SK-MEL-5 (cell line): ENCODE measurements at places on chromosomes 16 and 17.
A peak's percentile ranks its signal among the peaks of the same experiment; 100 is the strongest.

GRCh38 chr17:74059479-74060240 lies 143.8 kb upstream of the RPL38 start:
- DNase-seq: no peak

DNA sequence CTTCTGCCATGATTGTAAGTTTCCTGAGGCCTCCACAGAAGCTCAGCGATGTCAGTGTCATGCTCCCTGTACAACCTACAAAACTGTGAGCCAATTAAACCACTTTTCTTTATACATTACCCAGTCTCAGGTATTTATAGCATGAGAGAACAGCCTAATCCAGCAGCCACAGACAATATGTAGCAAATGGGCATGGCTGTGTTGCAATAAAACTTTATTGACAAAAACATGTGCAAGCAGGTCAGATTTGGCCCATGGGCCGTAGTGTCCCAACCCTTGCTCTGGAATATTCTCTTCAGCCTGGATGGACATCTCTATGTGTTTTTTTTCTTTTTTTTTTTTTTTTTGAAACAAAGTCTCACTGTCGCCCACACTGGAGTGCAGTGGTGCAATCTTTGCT lies 60.9 kb upstream of the EEF2KMT start:
- DNase-seq: no peak

DNA sequence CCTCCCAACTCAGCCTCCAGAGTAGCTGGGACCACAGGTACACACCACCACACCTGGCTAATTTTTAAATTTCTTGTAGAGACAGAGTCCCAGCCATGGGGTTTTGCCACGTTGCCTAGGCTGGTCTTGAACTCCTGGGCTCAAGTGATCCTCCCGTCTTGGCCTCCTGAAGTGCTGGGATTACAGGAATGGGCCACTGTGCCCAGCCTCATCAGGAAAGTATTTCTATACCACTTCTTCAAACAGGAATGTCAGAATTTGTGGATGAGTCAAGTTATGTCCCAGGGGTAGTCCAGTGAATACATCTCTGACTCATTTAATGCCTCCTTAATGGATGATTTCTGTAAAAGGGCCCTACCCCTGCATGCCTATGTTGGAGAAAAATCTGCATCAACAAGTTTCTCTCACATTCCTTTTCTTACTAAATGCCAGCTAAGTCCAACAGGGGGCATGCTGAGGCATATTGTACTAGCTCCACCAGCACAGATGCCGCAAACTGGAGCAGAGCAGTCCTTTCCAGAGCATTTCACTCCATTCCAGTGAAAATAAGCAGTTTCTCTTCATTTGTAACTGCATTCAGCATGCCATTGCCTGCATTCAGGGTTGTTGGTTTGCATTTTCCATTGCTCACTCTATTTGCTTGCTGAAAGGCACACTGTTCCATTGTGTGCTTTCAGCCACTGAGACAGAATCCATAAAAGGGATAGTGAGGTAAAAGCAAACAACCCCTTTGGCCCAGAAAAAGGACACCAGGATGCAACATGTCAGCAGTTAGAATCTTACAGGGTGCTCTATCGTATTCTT lies 5.3 kb upstream of the CAVIN1 start:
- peak; percentile 87 for DNase-seq

- DNase-seq: no peak
Observed at GRCh38 chr16:69260019-69260418, 51.1 kb upstream of the VPS4A start.

DNA sequence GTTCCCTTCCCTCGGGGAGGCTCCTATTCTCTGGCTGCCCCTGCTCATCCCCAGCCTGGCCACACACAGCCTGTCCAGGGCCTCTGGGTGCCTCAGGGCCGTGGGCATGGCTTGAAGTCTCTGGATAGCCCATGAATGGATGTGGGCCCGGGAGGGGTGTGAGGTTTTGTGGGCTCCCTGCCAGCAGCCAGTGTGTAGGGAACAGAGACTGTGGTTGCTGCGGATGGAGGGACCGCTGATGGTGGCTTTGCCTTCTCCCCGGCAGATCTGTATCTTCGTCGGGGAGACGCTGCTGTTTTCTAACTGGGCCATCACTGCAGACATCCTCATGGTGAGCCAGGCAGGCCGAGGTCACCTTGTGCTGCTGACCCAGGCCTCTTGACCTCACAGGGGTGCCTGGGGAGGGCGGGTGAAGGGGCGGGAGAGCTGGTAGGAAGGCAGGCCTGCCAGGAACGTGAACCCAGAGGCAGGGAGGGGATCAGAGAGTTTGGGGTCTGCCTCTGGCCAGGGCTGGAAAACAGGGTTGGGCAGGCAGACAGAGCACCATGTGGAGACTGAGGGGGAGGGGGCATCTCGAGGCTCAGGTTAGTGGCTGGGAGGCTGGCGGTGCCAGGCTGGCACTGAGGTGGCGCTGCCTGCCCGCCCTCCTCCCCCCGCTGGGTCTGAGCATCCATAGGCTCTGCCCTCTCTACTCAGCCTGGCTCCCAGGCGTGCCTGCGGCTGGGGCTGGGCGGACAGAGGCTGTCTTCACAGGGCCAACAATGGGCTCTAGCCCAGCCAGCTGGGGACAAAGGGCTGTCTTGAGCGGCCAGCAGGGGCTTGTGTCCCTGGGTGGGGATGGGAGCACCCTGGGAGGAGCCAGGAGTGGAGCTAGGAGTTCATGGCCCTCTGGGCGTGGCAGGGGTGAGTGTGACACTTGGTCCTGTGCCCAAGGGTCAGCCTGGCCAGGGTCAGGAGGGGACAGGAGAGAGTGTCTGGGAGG lies 21.4 kb downstream of the MYBBP1A start:
- DNase-seq: peak; percentile 32

GRCh38 chr16:85515319-85515745 lies 97.8 kb upstream of the GSE1 start:
- DNase-seq: no peak

GRCh38 chr16:35744726-35745125 lies 2285.3 kb downstream of the TP53TG3F start:
- DNase-seq: no peak

DNA sequence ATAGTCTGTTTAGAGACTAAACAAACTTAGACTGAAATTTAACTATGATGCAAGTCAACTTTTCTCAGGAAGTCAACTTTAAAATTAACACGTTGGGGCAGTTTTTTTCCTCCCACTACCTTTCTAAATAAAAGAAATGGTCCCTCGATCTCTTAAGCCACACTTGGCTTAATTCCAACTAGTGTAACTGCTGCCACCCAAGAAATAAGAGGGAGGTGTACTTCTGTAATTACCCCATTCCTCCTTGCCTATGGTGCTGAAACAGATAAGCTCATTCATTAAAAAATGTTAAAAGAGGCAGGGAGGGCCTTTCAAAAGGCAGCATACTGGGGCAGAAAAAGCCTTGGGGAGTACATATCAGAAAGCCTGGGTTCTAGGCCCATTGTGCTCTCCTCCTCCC lies 59.8 kb downstream of the NCOR1 start:
- no peak for DNase-seq

DNA sequence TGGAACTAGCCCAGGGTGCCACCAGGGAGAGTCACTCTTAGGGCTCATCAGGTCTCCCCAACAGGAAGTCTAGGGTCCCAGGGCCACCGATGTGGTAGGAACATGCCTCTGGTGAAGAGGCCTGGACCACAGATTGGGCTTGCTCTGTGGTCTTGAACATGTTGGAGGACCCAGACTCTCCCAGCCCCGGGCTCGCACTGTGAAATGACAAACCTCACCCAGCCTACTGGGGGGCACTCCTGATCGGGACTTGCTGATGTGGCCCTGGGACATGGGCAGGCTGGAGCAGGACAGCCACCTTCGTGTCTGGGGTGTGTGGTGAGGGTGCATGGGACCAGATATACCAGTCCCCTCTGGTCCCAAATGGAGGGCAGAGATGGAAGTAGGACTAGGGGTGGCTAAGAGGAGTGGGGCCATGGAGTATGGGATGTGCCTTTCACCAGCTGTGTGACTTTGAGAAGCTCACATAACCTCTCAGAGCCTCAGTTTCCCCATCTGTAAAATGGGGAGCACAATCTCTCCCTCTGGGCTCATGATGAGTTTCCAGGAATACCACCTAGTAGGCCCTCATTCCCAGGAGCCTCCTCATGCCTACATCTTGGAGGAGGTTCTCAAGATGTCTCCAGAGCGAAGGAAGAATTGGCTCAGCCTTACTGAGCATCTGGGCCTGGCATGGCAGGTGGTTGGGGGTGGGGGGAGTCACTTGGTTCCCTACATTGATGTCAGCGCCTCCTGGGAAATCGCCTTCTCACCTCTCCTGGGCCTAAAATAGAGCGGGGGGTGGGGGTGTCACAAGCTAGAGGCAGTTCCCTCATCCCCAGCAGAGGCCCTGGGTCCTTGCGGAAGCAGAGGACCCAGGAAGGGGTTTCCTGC lies 1.5 kb upstream of the ADAM11 start:
- DNase-seq: no peak

- peak; percentile 80 for DNase-seq
Observed at GRCh38 chr17:38702166-38702915, 2.7 kb upstream of the MLLT6 start.

GRCh38 chr16:24917236-24917635 lies 71.5 kb downstream of the SLC5A11 start:
- DNase-seq: no peak

- DNase-seq: peak; percentile 32
Observed at GRCh38 chr16:10754941-10755340, 11.3 kb downstream of the NUBP1 start.

DNA sequence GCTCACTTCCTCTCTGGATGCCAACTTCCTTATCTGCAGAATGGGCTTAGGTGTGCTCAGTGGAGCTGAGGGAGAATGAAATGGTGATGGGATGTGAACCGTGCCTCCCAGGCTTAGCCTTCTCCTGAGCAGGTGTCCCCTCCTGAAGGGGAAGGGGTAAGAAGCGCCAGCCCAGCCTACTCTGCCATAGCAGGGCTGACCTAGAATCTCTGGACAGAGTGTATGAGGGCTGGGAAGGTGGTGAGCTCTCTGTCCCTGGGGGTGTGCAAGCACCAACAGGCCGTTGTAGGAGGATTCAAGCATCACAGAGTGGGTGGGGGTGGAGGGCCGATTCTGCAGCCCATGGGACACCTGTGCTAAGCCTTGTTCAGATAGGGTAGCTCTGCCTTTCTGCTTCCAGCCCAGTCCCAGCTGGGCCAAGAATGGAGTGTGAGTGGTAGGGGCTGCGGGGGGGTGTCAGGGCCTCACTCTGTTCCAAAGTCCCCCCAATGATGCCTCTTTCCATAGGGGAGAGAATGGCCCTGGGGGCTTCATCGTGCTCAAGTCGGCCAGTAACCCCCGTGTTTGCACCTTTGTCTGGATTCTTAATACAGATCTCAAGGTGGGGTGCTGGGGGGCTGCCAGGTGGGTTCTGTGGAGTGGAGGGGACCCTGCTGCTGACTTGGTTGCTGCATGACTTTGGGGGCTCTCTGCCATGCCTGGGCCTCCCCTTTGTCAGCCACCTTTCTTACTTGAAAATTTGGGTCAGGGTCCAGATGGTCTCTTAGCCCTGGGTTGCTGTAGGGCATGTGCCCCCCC lies 3.2 kb upstream of the TCAP start:
- DNase-seq: no peak

DNA sequence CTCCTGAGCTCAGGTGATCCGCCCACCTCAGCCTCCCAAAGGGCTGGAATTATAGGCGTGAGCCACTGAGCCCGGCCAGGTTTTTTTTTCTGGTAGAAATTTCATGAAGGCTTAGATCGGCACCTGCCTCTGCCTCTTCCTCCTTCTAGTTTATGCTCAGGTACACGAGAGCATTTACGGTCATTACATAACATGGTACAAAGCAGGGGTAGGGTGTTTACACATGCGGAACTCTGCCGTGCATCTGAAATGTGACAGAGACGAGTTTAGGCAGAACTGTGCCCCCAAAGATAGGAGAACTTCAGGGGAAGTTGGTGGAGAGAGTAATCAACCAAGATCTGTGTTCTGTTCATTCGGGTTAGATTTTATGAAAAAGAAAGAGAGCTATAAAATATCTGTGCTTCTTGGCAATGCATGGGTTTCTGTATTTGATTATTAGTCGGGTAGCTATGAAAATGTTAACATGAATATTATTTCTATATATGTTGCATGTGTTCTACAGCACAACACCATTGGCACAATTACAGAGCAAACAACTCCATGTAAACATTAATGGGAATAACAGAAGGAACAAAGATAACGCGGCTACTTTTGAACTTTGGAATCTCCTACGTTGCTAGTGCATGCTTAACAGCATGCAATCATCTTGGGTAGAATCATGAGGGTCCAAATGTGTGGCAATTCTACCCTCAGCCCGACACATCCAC lies 23.5 kb upstream of the MAP2K6 start:
- no peak for DNase-seq

DNA sequence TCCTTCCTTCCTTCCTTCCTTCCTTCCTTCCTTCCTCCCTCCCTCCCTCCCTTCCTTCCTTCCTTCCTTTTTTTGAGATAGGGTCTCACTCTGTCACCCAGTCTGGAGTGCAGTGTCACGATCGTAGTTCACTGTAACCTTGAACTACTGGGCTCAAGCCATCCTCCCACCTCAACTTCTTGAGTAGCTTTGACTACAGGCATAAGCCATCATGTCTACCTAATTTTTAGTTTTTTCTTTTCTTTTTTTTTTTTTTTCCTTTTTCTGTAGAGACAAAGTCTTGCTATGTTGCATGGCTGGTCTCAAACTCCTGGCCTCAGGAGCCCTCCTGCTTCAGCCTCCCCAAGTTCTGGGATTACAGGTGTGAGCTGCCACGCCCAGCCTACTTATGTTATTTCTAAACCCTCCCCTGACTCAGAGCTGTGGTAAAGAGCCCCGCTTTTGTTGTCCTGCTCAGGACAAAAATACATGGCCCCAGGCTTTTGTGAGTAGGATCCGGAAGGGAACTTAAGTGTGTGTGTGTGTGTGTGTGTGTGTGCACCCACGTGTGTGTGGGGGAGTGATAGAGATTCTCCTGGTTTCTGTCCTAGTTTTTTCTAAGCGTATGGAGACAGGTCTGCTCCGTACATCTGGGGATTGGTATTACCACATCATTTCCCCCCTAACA lies 67.1 kb downstream of the PRKCB start:
- DNase-seq: no peak

GRCh38 chr16:82915139-82915824 lies 288.5 kb downstream of the CDH13 start:
- DNase-seq: no peak

DNA sequence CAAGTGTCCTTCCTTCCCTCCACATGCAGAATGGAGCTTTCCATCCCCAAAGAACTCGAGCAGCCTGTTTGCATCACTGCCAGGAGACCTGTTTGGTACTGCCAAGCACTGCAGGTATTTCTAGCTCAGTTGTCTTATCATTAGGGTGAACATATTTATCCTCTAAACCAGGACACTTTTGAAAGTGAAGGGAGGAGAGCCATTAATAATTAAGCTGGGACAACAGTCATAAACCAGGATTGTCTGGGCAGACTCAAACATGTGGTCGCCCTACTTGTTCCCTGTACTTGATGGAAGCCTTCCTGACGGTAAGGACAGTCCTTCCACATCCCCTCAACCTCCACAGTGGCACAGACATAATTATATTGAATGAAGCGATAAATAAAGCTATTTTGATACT lies 67.4 kb downstream of the PRKCA start:
- no peak for DNase-seq
